Heart left ventricle (tissue), 16 donors: ENCODE measurements at places on chromosomes 6 and 20.

- no peak for DNase-seq
These were observed 107.3 kb downstream of the FOXO3 start for GRCh38 chr6:108667993-108668392.

DNA sequence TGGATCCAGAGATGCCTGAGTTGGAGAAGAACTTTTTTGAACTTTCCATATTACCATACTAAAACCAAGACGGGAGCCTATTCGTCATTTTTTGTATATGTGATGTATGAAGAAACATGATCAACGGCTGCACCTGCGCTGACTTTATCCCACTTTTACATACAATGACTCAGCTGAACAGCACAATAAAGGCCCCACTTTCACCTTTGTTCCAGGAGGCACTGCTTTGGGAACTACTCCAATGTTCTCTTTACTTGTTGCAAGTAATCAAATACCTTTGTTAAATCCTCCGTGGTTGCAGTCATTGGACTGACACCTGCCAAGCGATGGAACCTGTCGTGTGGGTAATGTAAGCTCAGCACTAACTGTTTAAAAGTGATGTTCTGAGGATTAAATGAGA, 17.3 kb upstream of the BTN3A2 start:
- no peak for DNase-seq

DNA sequence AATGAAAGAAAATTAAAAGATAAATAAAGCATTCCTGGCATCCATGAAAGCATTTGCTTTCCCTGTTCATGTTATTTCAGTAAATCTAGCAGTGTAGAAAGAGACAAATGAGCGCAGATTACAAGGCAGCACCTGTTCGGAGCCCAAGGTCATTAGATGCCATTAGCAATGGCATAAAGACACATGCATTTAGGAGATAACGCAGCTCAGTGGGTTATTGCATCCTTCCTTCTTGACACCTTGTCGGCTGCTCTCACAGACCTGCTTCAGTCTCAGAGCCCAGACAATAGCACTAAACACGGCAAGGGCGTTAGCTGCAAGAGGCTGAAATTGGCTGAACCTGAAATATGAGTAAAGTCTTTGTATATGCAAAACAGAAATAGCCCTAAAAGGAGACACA, 140.3 kb downstream of the ATXN1 start:
- no peak for DNase-seq

GRCh38 chr6:30724906-30725667, 4.9 kb downstream of the TUBB start:
- no peak for DNase-seq

DNA sequence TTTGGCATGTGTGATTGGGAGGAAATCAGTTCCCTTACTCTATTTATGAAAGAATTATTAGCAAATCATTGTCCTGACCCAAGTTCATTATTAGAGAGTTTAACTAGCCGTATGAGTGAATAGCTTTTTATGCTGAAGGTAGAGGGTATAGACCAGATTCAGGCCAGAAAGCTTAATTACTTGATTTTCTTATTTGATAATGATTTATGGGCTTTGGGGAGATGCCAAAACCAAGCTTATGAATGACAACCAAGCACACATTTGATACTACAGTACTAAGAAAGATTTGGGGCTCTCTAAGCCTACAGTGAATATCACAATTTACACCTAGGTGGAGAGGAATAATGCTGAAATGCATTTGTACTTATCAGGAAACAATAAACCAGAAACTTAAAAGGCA, 193.2 kb downstream of the ARHGAP18 start:
- no peak for DNase-seq
